ENCODE measurements at places on chromosomes 13 and 19.

- DNase-seq = no peak
Measured at GRCh38 chr19:3653865-3654513, 27.4 kb upstream of the CACTIN start.

- no peak for DNase-seq
Measured at GRCh38 chr13:78160793-78161192, 242.2 kb upstream of the EDNRB start.

DNA sequence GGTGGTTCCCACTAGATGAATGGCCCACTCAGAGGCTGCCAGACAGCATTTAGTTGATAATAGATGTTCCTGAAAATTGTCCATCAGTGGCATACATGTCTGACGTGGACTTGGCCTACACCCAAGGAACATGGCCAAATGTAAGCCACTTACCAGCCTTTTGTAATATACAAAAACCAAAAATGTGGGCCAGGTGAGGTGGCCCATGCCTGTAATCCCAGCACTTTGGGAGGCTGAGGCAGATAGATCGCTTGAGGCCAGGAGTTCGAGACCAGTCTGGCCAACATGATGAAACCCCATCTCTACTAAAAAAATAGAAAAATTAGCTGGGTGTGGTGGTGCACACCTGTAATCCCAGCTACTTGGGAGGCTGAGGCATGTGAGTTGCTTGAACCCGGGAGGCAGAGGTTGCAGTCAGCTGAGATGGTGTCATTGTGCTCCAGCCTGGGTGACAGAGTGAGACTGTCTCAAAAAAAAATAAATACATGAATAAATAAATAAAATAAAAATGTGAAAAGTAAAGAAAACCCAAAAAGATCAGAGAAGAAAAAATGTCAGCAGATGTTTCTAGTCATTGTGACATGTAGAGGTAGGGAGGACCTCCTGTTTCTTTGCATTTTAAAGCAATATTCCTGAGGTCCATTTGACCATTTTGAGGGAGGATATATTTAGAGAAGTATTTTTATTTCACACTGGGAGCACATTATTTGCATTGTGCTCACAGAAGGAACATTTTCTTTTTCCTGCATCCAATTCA lies 7.1 kb upstream of the WTIP start:
- DNase-seq = no peak

DNA sequence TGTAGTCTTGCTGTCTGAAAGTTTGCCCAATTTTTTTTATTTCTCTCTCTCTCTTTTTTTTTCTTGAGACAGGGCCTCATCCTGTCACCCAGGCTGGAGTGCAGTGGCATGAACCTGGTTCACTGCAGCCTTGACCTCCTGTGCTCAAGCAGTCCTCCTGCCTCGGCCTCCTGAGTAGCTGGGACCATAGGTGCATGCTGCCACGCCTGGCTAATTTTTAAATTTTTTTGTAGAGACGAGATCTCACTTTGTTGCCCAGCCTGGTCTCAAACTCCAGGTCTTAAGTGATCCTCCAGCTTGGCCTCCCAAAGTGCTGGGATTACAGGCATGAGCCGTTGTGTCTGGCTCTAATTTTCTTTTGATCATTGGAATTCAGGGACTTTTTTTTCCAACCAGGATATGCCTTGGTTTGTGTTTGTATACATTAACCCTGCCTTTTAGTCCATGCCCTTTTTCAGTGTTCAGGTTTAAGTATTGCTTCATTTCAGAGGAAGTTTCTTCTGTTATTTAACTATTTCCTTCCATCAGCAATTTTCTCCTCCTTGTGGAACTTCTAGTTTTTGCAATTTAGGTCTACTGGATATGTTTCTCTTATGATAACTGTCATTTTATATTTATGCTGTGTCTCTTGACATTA lies 201.4 kb downstream of the PCCA start:
- DNase-seq = no peak

DNA sequence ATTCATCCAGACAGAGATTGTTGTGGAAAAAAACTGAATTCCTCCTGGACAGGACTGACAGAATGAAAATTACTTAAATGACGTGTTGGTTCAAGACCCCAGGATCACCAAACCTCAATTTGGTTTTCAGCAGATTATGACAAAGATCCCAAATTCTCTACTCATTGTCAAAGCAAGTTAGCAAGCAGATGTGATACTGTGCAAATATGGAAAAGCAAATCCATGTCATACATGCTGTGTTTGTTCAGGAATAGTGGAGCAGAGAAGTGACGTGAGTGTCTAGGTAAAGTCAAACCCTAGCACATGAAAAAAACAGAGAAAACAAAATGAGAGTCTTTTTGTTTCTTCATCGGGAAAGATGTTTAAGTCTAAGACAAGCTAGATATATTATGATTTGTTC lies 169.2 kb upstream of the NBEA start:
- DNase-seq = no peak

DNA sequence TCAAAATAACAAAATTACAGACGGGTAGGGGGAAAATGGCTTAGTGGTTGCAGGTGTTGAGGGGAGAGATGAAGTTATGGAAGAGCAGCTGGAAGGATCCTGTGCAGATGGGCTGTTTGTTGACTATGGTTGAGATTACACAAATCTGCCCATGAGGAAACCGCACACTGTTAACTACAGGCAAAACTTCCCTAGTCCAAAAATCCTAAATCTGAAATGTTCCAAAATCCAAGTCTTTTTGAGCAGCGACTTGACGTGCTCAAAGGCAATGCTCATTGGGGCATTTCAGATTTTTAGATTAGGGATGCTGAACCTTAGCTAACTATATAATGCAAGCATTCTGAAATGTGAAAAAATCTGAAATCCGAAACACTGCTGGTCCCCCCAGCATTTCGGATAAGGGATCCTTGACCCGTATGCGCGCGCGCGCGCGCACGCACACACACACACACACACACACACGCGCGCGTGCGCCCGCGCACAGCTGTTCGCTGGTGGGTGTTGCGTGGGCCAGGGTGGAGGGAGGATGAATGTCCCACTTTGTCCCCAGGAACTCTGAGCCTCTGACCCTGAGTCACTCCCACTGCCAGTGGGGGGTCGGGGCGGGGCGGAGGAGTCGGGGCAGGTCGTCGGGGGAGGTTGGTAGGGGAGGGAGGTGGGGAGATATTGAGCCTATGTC lies 6.8 kb downstream of the F2RL3 start:
- DNase-seq = no peak

- DNase-seq = no peak
Measured at GRCh38 chr19:39014037-39014436, 18.3 kb downstream of the FBXO27 start.

- DNase-seq = no peak
Measured at GRCh38 chr19:42150364-42150763, 18.1 kb upstream of the POU2F2 start.

DNA sequence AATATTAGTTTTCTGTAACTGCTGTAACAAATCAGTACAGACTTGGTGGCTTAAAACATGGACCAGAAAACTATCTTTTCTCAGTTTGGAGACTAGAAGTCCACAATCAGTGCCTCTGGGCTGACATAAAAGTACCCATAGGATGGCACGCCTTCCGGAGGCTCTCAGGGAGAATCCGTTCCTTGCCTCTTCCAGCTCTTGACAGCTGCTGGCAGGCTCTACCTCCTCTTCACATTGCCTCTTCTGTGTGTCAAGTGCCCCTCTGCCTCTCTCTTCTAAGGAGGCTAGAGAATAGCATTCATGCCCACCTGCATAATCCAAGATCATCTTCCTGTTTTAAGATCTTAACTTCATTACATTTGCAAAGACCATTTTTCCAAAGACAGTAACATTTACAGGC lies 1194.2 kb downstream of the EFNB2 start:
- DNase-seq = no peak

DNA sequence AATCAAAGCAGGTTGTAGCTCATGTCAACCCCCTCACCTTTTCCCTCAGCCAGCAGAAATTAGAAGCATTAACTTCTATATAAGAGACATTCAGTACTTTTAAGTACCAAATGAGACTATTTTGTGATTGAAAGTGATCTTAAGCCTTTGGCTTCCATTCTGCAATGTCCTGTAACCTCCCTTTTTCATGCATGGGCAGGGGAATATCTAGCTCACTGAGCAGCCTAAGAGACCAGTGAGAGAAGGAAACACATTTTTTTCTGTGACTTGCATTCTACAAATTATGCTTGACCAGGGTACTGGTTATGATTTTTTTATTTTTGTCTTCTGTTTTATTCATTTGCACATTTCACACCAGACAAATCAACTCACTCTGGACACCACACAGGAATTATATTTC lies 369.6 kb downstream of the KCTD12 start:
- DNase-seq = no peak

- DNase-seq = no peak
Measured at GRCh38 chr19:37077501-37077933, 716 bp upstream of the ZNF420 start.

GRCh38 chr19:1131718-1132551 lies 28.1 kb downstream of the GPX4 start:
- DNase-seq = peak; percentile 87

- DNase-seq = no peak
Measured at GRCh38 chr13:51605698-51606097, 21.4 kb downstream of the WDFY2 start.

- DNase-seq = no peak
Measured at GRCh38 chr13:75295201-75295600, 186.8 kb downstream of the TBC1D4 start.

- DNase-seq = no peak
Measured at GRCh38 chr19:38003438-38004185, 96.6 kb downstream of the SIPA1L3 start.

GRCh38 chr13:28420704-28421103 lies 74.2 kb downstream of the FLT1 start:
- DNase-seq = no peak

- DNase-seq = no peak
Measured at GRCh38 chr19:2488942-2489731, 13.2 kb downstream of the GADD45B start.

DNA sequence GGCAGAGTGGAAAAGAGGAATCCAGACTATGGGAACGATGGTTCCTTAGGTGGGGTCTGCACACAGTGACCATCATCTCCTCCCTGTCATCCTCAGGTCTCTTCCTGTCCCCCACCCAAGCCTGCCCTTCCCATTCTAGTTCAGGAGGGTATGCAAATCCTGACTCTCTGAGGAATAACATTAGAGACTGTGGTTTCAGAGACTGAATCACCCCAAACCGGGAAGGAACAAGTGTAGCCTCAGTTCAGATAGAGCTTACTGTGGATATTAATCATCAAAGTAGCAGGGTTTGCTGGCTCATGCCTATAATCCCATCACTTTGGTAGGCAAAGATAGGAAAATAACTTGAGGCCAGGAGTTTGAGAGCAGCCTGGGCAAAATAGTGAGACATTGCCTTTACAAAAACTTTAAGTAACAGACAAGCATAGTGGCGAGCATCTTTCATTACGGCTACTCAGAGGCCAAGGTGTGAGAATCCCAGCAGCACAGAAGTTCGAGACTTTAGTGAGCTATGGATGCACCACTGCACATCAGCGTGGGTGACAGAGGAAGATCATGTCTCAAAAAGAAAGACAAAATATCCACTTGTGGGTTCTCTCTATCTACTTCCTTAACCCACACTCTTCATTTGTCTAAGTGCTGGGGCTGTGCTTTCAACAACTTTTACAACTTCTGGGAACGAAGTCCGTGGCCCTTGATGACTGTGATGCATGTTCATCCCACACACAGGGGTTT lies 19.3 kb upstream of the LGALS13 start:
- DNase-seq = no peak

- no peak for DNase-seq
Measured at GRCh38 chr19:13887018-13887436, 10.1 kb downstream of the NANOS3 start.

DNA sequence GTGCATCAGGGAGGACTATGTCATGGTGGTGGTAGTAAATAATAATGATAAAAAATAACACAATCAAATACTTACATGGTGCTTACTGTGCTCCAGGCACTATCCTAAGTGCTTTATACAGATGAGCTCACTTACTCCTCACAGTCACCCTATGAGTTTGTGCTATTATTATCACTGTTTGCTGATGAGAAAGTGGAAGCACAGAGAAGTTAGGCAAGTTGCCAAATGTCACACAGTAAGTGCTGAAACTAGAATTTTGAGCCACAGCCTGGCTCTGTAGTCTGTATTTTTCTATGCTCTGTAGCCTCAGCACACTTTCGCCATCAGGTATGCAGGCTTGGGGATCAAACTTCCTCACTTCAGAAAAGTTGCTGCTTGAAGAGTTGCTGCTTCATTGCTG lies 46.6 kb downstream of the HTR2A start:
- DNase-seq = no peak

DNA sequence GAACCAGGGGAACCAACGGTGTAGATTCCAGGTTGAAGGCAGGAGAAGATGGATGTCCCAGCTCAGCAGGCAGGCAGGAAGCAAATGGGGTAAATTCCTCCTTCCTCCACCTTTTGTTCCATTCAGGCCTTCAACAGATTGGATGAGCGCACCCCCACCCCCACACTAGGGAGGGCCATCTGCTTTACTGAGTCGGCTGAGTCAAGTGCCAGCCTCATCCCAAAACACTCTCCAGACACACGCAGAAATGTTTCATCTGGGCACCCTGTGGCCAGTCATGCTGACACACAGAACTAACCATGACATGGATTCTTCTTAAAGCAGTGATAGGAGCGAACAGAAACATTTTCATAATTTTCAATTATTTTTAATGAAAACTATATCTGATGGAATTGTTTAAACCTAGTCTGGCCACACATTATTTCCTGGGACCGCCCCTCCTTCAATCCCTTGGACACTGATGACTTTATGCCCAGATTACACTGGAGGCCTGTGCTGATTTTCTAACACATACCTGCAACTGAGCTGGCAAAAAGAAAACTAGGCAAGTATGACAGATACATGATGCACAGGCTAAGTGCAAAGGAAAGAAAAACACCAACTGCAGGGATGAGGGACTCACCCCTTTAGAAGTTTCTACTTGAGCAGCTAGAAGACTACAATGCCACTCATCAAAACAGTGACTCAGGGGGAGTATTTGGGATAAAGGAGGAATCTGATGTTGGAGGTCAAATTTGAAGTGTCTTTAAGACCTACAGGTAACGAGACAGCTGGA lies 154.2 kb downstream of the TNFRSF19 start:
- no peak for DNase-seq

DNA sequence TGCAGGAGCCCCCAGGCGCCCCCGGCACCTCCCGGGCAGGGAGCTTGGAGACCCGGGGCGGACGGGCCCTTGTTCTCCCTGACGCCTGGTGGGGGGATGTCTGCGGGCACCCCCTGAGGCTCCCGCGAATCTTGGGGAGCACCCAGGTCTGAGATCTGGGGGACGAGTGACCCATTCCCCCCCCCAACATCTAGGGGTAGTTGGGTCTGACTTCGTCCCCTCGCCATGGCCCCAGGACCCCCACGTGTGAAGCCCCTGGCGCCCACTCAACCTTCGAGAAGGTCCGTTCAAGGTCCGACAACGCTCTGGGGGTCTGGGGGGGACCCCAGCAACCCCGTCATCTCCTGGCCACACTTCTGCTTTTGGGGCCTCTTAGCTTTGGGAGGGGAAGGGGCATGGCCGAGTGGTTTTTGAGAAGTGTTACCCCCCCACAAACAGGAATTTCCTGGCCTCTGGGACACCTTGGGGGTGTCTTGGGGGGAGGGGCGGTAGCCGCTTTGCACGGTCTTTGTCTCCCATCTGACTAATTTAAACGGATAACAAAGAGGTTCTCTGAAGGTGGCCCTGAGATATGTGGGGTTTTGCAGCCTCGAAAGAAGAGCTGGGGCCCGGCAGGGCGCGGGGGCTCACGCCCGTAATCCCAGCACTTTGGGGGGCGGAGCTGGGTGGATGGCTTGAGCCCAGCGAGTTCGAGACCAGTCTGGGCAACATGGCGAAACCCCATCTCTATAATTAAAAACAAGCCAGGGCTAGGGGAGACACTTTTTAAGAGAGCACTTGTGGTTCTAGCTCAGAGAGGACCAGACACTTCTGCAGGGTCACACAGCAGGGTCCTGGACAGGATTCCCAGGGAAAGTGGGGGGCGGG lies 608 bp downstream of the CNN2 start:
- no peak for DNase-seq

- no peak for DNase-seq
Measured at GRCh38 chr19:38211766-38212165, 12.3 kb downstream of the DPF1 start.

All from stimulated activated CD4-positive, alpha-beta T cell treated with anti-CD3 and anti-CD28 coated beads, TNF-alpha, amount 100 ng/mL, for 4 hours (primary cell).